ENCODE measurements at places on chromosomes 1 and 21. TPM values are rescaled to one million over a fixed set of nuclear protein-coding genes. Genes with fewer than 3 reads are reported as not detected.

DNA sequence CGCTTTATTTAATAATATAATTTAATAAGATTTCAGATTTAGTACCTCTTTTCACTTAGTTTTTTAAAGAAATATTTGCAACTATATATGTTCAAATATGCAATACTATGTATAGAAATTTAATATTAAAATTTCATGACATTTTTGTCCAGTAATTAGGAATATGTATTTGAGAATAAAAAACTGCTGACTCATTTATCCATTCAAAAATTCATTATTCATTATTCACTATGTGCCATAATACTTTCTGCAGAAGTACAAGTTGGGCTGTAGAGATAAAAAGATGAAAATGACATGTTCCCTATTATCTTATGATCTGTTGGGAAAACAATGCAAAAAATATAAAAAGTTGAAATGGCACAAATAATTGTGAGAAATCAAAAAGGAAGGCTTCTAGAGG, 3.4 kb upstream of the C1orf53 start:
- DNase-seq = no peak

DNA sequence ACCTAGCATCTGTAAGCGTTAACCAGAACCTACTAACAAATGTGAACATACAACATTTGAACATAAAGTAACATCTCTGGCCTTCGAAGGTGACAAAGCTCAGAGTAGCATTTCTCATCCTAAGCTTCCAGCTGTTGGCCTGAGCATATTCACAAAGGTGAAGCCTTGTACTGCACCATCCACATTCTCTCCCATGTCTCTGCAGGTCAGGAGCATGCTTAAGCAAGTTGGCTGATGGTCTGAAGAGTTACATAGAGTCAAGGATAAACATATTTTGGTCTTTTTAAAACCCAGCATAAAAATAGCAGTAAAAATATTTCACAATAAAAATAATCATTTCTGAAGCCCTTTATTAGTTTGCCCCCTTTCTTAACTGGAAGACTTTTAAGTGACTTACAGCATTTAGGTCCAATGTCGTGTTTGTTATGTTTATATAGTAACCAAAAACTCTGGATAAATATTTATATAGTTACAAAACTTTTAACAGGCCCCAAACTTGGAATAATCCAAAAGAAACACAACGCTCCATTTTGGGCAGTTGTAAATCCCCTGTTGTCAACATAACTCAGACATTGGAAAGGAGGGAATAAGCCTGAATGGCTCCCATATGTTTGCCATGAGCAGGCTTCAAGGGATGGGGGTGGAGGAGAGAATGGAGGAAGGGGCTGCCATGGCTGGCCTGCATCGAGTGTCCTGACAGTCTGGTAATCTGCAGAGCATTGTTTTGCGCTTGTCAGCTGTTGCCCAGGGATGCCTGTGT, 42.8 kb upstream of the ENAH start:
- DNase-seq = no peak

DNA sequence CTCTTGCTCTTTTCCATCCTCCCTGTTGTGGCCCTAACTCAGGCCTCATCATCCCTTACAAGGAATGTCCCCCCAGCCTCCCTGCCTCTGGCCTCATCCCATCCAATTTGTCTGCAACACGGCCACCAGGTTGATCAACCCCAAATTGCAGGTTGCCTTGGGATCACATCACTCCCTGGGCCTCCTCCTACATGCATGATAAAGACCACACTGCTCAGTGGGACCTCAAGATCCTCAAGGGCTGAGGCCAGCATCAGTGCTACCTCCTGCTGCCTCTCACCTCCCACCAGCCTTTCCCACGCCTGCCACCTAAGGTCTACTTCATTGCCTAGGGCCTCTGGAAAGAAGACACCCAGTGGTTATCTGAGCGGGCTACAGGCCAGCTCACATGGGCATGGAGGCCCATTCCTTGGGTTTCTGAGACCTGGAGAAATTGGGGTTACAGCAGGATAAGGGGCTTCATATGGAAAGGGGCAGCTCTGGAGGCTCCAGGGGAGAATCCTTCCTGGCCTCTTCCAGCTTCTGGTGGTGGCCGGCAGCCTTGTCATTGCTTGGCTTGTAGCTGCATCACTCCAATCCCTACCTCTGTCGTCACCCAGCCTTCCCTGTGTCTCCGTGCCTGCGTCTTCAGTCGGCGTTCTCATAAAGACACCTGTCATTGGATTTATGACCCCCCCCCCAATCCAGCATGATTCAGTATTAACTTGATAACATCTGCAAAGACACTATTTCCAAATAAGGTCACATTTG, 60.5 kb downstream of the KLHDC7A start:
- no peak for DNase-seq

DNA sequence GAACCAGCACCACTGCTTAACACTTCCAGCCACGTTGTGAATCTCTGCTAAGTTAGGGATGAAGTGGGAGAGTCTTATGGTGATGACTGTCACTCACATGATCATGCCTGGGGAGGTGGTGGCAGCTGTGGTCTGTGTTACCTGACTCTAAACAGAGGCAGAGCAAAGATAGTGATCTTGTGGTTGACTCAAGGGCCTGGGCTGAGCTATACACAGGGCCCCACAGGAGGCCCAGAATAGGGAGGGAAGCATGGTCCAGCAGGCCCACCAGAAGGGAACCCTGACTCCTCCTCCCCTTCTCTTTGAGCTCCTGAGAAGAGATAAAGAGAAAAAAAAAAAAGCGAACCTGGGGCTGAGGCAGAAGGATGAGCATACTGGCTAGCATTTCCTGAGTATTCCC, 55.0 kb downstream of the PLXNA2 start:
- DNase-seq = no peak

DNA sequence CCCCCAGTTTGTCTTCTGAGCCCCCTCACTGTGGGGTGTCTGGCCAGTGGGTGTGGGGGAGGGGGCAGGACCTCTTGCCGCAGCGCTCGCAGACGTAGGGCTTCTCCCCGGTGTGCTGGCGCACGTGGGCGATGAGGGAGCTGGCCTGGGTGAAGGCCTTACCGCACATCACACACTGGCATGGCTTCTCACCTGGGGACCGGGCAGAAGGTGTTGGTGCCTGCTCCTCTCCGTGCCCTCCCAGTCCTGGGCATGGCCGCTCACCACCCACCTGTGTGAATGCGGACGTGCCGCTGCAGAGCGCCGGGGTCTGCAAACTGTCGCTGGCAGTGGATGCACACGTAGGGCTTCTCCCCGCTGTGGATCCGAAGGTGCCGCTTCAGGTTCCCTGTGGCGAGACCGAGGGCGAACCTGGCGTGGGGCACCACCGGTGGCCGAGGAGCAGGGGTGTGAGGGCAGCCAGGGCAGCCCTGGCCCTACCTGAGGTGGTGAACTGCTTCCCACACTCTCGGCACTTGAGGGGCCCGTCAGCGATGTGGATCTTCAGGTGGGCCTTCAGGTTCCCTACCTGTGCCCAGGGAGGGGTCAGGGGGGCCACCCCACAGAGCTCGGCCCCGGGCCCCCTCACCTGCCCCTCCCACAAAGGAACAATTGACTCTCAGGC, 32.4 kb downstream of the ZBTB17 start:
- DNase-seq = no peak

- DNase-seq = no peak
Observed at GRCh38 chr1:117911051-117911450, 18.4 kb downstream of the GDAP2 start.

DNA sequence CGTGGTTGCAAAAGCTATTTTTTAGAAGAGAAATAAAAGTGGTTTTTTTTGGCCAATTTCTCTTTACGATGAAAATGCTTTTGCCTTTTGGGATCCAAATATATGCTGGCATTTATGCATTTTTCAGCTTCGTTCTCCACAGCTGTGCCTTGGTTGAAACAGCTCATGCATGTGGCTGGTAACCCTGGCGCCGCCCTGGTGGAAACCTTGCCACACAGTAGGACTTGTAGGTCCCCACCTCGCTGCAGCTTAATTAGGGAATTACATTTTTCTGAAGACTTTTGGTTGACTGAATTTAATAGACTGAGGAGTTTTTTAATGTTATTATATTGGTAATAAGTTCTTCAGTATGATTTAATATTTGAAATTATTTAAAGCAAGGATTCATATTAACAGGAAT, 12.7 kb upstream of the PCP4 start:
- no peak for DNase-seq

DNA sequence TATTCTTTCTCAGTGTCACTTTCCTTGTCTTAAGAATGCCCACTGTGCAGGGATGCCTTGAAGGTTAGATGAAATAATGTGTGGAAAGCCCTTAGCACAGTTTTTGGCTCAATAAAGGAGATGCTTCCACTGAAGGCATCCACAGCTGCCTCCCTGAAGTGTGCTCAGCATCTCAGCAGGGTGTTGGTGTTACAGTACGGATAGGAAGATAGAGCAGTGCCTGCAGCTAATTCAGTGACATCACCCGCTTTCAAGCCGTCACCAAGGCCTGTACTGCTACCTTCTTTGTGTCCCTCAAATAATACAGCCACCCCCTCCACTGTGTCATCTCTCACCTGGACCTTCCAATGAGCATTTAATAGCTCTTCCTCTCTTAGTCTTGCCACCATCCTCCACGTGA, 59.0 kb downstream of the NDUFS5 start:
- no peak for DNase-seq

Gene OR2L5
- not detected for total RNA-seq

- DNase-seq = no peak
Observed at GRCh38 chr1:54219688-54220003, 19.7 kb downstream of the MRPL37 start.

DNA sequence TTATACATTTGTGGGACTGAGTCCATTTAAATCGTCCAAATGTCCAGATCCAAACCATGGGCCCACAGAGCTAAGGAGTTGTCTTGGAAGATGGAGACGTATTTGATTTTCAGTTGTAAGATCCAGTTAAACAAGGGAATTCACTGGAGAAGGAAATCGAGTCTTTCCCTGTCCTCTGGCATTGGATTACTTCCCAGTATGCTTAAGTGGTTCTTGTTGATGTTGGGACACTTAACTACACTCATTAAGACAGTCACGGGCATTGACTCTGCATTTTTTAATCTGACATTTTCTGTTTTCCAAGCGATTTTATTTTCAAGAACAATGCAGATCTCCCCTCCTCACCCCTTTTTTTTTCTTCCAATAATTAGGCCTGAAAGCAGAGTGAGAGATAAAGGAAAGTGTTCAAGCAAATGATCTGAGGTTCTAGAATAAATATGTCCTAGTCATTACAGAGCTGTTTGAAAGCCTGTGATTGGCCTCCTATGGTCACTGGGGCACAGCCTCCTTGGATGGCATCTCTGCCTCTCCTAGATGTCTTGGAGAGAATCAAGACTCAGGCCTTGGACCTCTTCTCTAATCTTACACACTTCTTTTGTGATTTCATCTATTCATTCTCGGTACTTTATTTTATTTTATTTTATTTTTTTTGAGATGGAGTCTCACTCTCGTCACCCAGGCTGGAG, 48.9 kb downstream of the CD247 start:
- DNase-seq = no peak

Gene GREM2
- 0.05 TPM for total RNA-seq

GRCh38 chr1:47805921-47806361, 191.2 kb downstream of the TRABD2B start:
- DNase-seq = no peak

Gene DISP3
- 0.41 TPM for total RNA-seq

DNA sequence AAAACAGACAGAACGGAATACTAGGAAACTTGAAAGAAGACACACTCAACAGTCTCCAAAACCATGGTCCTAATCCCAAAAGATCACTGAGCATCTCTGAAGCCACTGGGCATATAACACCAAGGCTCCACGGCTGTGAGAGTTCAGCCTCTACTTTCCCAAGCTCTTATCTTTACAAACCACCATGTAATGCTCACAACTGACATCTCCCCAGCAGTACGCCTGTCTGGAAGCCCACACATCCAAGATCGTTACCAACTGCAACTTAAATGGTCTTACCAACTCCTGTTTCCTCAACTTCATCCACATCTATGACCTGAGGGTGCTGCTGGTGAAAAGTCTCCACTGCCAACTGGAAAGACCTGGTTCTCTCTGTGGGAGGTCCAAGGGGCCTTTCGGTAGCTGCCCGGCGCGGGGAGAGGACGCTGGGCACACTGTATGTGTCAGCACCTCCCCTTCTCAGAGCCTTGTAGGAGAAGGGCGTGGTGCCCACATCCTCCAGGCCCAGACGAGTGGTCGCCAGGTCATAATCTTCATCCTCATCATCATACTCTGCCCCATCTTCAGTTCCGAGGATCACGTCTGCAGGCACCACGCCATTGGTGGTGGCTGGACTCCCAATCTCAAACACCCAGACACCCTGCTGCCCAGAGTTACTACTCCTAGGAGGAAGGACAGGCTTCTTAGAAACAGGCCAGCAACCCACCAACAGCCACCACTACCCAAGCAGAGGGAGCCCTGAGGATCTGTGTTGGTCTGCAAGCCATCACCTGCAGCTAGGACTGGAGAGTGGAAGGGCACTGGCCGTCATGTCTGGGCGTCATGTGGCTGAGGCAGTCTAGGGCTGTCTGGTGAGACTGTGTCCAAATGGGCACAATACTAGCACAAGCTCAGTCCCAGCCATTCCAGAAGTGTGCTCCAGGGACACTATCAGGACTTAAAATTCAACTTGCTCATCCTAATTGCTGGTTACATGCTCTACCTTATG, 23.0 kb downstream of the NID1 start:
- no peak for DNase-seq

DNA sequence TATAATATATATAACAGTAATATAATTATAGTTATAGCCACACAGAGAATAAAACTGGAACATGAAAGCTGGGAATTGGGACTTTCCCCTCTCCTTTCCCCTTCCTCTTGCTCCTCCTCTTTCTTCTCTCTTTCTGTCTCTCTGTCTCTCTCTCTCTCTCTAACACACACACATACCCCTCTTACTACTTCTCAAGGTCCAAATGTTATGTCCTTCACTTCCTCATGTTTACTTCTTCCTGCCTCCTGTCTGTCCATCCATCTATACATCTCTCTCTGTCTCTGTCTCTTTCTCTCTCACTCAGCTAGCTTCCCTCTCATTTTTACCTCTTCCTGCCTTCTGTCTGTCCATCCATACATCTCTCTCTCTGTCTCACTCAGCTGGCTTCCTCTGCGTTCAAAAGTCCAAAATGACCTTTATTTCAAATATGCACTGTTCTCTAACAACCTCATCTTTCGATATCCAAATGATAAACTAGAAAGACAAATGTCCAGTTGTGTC, 261.1 kb downstream of the SIPA1L2 start:
- no peak for DNase-seq

DNA sequence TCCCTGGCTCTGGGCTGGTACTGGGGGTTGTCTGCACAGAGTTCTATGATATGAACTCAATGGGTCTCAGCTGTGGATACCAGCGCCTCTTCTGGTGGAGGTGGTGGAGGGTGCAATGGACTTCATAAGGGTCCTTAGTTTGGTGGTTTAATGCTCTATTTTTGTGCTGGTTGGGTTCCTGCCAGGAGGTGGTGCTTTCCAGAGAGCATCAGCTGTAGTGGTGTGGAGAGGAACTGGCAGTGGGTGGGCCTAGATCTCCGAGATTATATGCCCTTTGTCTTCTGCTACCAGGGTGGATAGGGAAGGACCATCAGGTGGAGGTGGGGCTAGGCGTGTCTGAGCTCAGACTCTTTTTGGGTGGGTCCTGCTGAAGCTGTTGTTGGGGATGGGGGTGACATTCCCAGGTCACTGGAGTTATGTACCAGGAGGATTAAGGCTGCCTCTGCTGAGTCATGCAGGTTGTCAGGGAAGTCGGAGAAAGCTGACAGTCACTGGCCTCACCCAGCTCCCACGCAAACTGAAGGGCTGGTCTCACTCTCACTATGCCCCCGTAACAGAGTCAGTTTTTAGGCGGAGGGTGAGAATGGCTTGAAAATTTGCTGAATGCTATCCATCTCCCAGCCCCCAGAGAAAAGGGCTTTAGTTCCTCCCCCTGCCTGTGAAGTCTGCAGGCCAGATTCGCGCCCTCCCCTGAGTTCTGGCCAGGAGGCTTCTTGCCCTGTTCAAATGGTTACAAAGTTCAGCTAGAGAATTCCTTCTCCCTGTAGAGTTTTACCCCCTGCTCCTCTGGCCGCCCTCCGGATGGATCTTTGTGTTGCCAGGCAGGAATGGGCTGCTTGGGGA, 902.9 kb downstream of the LTN1 start:
- DNase-seq = no peak
